ENCODE measurements at places on chromosomes 2 and 18.

DNA sequence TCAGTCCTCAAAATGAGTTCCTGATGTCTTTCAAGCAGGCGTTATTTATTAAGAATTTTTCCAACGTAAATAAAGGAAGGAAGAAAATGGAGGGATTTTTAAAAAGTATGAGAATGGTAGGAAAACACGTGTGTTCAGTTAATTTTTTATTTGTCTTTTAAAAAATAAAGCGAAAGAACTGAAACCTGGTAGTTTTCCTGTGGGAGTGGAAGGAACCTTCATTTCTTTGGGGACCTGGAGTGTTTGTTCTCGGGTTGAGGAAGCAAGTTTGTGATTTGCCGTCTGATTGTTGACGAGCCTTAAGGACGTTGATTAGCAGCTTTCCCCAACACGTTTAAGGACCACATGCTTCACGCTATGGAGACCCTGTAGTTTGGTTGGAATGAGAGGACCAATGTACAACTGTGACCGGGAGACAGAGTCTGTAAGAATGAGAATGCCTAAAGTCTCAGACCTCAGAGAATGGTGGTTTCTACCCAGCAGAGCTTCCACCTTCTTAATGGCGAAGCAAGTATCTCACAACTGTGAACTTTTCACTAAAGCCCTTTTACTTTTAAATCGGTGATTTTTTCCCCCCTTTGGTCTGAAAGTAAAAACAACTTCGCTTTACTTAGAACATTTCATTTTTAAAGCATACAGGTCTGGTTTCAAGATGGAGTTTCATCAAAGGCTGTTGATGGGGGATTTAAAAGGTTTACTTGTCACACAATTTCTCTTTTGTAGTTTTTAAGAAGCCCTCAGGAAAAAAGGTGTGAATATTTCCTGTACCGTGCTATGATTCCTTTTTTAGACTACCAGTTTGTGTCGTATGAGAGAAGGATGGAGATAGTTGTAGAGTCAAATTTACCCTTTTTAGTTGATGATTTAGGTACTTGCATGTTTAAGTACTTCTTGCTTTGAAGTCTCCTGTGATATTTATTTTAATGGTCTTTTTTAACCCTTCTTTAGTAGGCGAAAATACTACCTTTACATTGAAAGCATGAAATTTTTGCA, 1.4 kb downstream of the TTC39C start:
- no peak for DNase-seq

DNA sequence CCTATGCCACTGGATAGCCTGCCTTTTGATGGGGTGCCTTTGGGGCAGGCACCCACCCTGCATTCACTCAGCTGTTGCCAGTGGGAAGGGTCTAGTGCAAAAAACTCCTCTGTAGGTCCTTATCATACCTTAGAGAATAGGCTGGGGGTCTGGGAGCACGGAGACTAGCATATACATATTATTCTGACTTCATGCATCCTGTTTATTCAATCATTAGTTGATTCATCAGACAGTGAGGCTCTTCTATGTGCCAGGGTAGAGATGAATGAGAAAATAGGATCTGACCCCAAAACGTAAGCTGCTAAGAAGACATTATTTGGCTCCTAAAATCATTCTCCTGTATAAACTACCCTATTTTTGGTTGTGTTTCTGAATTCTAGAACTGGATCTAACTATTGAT, 153.3 kb downstream of the TPGS2 start:
- DNase-seq, result no peak

DNA sequence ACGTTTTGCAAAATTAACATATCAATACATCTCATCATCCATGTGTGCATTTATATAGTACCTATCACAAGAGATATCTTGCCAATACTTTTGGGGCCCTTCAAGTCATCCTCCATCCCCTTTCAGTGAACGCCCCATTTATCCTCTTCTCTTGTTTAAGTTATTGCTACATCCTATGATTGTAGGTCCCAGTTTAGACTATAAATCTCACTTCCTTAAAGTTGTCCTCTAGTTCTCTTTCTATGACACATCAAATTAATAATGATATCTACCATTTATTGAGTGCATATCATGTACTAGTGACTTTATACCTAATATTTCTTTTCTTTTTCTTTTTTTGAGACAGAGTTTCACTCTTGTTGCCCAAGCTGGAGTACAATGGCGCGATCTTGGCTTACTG, 28.8 kb upstream of the FBXO11 start:
- DNase-seq, result no peak

- DNase-seq, result no peak
Observed at GRCh38 chr2:59713577-59713976, 839.9 kb downstream of the BCL11A start.

GRCh38 chr2:143842836-143843235, 677.1 kb downstream of the ZEB2 start:
- DNase-seq, result no peak

GRCh38 chr2:1499033-1499795, 86.0 kb downstream of the TPO start:
- no peak for DNase-seq

DNA sequence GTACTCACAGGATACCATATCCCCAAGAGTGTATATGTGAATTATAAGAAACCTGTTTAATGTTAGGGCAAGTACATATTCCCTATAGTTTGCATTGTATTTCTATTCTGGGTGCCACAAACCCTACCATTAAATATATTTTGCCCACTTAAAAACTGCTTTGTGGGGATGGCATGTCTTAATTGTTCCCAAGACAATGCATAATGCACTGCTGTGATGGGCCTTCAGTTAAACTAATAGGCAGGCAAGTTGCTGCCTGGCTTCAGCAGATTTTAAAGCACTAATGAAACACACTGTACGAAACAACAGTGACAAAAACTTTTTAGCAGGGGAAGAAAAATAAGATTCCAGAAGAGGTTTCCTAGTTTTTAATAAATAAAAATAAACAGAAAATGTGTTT, 104.8 kb upstream of the VRK2 start:
- DNase-seq, result no peak

GRCh38 chr2:7984693-7985353, 697.0 kb upstream of the ID2 start:
- no peak for DNase-seq

- no peak for DNase-seq
Observed at GRCh38 chr2:176158855-176159662, 2.0 kb downstream of the HOXD3 start.

- DNase-seq, result no peak
Observed at GRCh38 chr2:39068299-39069135, 52.3 kb downstream of the SOS1 start.

DNA sequence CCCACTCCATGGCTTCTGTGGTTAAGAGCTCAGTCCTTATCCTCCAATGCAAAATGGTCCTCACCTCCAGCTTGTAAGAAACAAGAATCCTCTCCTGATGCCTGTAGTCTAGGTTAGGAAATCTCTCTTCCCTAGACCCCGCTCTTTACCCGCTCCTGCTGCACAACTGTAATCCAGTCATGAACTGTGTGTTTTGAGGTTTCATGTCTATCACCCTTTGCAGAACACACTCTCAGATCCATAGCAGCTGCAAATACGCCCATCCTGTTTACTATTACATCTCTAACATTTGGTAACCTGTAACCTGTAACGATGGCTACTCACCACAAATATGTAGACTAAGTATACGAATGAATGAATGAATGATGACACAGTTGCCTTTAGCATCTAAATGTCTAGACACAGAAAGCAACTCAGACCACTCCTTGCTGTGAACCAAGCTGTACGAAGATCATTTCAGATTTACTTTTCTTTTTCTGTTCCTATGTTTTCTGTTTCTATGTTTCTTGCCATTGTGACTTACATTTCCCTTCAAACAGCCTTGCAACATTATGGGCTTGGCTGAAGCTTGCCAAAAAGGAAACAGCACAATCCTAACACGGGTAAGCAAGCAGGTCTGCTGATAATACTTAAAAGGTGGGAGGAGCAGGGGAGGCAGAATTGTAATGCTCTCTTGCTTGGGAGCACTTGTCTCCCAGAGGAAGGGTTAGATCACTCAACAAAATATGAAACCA, 53.7 kb downstream of the EPHA4 start:
- no peak for DNase-seq

GRCh38 chr2:39715095-39715494, 49.4 kb downstream of the TMEM178A start:
- no peak for DNase-seq

DNA sequence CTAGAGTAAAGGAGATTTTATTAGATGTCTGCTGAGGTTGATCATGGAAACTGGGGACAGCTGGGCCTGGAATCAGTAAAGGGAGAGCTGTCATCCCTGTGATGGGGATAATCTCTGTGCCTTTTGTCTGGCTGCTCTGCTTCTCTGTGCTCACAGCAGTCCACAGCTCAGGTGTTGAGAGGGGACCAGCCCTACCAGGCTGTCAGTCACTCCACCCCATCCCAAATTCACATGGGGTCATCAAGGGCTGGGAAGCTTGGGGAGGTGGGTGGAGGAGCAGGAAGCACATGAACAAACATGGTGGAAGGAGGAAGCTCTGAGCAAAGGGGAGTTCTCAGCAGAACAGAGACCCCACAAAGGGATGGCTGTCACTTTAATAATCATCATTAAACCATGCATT, 13.7 kb upstream of the LRRFIP1 start:
- no peak for DNase-seq

- DNase-seq, result peak; percentile 68
Observed at GRCh38 chr2:205198140-205198525, 484.2 kb upstream of the NRP2 start.

DNA sequence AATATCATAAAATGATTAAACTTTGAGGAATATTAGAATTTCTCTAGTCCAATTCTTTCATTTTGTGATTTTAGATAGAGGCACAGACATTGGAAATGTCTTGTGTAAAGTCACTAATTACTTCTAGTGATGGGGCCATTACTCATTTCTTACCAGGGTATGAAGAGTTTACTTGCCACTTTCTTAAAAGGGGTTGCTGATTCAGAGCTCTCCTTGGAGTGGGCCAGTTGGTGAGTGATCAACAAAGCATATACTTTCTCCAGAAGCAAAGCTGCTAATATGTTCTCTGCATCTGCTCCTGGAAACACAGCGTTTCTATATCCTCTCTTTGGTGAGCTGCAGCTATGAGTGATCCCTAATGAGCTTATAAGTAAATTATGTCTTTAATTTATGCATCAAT, 408.9 kb upstream of the LRATD1 start:
- DNase-seq, result no peak

DNA sequence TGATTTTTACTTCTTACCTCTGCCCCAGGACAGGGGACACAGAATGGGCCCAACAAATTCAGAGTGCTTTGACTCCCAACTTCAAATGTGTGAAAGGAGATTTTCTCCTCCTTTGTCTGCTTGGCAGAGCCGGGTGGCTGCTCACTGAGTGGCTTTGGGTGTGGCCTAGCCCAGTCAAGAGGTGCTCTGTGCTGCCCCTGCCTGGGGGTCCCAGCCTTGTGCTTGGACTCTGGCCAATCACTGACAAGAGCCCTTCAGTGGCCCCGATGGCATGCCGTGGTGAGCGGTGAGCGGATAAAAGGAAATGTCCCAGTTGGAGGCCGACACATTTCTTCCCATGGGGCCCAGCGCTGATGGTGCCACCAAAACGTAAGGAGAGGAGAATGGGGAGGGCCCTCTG, 259.2 kb downstream of the CELF4 start:
- no peak for DNase-seq

- DNase-seq, result no peak
Observed at GRCh38 chr2:111950236-111950635, 51.8 kb downstream of the MERTK start.

DNA sequence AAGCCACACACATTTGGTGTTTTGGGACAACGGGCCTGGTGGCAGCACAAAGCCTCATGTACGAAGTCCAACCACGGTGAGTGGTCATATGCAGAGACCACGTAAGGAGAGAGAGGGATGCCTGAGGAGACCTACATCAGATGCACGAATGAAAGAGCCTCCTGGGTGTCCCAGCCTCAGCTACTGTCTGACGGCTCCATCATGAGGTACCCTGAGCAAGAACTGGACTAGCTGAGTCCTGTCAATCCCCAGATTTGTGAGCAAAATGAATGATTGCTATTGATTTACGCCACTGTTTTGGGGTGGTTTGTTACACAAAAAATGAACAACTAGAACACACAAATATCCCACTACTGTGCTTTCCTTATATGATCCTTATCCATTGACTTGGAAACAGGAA, 275.7 kb upstream of the KYNU start:
- no peak for DNase-seq

DNA sequence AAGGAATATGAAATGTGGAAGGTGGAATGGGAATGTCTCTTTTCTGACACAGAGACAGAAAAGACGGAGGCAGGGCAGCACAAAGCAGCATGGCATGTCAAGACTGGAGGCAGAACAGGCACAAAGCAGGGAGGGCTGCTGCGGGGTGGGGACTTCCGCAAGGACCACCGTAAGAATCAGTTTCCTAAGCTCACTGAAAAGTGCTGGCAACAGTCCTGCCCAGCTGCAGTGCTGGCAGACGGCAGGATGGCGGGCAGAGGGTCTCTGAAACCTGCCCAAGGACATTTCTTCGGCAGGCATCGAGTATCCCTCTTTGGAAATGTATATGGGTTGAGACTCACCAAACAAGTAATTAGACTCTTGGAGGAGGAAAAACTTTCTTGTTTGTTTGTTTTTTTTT, 54.9 kb downstream of the FAM178B start:
- DNase-seq, result no peak

DNA sequence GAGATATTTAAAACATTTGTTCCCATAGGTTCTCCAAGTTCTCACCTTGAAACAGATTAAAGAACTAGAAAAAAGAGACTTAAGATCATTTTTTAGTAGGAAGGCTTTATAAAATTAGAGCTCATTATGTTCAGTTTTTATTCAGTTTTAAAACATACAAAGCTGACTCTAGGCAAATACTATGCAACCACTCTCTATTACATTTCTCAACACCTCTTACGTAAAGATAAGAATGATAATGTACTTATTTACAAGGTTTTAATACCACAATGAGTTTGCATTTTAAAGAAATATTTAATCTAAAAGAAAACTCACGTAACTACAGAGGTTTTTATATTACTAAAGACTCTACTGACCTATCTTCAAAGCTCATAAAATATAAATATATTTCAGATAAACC, 68.8 kb downstream of the TMEM131 start:
- DNase-seq, result no peak

DNA sequence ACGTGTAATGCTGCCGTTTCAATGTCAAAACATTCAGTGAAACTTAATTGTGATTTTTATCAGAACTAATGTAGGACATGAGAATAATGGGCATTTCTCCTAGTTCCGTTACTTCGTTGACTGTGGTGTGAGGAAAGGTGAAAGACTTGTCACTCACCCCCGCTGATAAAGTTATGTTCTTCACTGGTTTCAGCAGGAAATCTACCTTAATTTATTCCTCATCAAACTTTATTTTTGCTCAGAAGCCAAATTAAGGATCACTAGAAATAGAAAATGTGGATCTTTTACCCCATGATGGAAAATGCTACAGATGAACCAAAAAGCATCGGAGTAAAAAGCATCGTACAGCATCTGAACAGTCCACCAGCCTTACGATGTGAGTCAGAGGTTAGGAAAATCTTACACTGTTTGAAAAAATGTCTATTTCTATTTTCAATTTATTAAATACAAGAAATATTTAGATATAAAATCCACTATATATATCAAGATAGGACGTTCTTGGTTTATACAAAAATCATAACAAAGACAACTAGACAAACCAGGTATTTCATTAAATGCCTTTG, 1.0 kb upstream of the ROCK1 start:
- DNase-seq, result no peak

GRCh38 chr2:235616885-235617284, 123.0 kb downstream of the AGAP1 start:
- no peak for DNase-seq
